Stimulated activated CD8-positive, alpha-beta memory T cell treated with anti-CD3 and anti-CD28 coated beads, Interleukin-15, amount 100 ng/mL, for 1 hour (primary cell): ENCODE measurements at places on chromosomes 6 and 20.

- DNase-seq, result peak; percentile 60
These were observed 138.0 kb downstream of the NFATC2 start for GRCh38 chr20:51404297-51405060.

- DNase-seq, result no peak
These were observed 32.2 kb downstream of the KIF25 start for GRCh38 chr6:168029459-168030217.

GRCh38 chr6:170459451-170459850 is 93.7 kb downstream of the PSMB1 start:
- no peak for DNase-seq

GRCh38 chr6:56843476-56844349 is 111.2 kb upstream of the BEND6 start:
- no peak for DNase-seq

DNA sequence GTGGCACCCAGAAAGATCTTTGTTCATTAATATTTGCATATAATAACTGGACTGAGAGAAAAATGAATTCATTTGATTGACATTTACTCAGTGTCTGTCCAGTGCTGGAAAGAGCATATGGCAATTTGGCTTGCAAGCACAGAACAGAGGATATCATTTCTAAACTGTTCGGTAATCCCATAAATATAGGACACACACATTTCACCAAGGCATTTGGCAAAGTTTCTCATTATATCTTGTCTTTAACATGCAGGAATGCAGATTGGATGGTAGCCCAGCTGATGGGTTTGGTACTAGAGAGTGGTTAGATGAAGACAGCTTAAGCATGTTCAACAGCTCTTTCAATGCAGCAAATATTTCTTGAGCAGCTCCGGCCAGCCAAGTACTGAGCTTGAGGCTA is 259.2 kb downstream of the PRKN start:
- DNase-seq, result no peak
